Tibial artery (tissue), 4 donors: ENCODE measurements at places on chromosomes 5 and 9.

DNA sequence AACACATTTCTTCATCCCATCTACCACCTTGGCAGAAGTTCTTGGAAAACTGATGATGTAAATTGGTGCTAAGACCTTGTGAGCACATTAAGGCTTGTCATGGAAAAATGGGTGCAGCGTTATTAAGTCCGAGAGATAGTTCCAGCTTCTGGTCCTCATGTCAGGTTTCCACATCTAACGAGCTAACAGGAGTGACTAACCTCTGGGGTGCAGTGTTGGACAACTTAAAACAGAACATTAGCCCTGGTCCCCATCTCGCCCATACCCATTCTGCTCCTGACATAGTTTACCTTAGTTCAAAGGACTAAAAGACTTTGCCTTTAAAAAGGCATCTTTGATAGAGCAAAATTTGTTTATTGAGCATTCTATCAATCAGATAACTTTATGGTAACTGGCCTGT, 128.0 kb downstream of the SLC1A3 start:
- no peak for DNase-seq

DNA sequence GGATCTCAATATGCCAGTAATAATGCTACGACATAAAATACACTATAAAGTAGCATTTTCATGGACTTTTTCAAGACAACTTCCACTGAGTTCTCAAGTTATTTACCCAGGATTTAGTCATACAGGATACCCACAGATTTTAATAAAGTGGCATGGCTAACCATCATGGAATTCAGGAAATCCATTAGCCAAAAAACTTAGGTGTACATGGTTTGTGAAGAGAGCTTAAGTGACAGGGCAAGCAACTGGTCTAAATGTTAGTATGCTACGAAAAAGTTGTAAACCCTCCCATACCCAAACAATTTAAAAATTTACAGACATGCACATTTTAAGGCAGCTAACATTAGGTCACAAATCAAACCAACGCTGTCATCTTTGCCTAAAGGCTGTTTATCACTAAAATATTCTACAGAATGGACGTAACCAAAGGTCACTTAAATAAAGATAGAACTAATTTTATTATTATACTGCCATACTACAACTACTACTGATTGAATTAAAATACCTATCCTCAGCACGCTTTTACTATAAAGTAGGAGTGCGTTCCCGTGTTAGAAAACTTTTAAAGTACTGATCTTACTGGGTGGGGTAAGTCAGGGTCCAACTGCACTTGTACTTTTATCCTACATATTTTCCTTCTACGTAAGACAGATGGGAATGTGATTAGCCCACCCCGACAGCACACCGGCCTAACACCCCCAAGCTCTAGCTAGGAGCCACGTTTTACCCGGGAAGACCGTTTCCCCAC, 1.1 kb downstream of the UBTD2 start:
- DNase-seq, result no peak

- DNase-seq, result no peak
Observed at GRCh38 chr5:113112435-113112834, 135.8 kb downstream of the DCP2 start.

- DNase-seq, result no peak
Observed at GRCh38 chr9:567128-567746, 274.3 kb upstream of the DMRT1 start.

DNA sequence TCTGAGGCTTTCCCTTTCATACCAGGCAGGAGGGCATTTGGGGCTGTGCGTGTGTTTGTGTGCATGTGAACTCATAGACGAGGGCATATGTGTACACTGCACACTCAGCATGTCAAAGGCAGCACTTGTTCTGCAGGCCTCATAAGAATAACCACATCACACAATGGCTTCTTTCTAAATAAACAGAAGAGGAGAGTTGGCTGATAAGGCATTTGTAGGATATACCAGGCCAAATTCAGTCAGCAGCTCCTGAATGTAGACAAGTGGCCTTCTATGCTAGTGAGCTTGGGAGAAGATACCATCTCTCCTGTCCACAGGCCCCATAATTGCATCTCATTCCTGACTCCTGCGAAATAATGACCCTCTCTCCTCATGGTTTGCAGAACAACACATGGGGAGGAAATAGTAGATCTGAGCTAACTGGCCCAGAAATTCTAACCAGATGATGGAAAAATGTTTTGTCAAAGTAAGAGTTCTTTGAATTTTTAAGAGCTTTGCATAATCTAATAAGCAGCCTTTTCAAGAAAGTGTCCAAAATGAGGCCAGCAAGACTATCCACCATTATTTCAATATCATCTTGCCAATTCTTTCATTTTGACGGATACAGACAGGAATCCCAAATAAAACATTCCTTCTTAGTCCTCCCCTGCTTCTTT, 60.5 kb upstream of the GAS1 start:
- DNase-seq, result no peak

DNA sequence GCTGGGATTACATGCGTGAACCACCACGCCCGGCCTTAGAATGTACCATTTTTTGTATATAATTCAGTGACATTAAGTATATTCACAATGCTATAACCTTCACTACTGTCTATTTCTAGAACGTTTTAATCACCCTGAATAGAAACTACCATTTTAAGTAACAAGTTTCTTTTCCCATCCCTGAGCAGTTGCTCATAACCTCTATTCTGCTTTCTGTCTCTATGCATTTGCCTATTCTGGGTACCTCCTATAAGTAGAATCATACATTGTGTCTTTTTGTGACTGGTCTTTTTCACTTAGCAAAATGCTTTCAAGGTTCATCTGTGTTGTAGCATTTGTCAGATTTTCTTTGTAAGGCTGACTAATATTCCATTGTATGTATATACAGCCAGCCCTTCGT, 39.9 kb downstream of the DDX46 start:
- no peak for DNase-seq

DNA sequence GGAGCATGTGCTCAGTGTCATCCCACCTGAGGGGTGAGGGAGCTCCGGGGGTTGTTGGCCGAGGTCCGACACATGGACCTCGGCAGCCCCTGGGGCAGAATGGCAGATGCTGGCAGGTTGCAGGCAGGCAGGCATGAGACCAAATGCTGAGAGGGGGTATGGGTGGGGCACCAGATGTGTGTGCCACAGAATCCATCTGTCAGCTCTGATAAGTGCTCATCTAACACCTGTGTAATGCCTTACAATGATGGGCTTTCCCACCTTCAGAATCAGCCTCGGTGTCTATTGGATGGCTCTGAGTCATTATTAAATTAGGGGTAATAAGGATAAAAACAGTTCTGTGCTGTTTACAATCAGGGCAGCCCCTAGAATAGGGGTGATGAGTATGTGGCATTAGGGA, 73.1 kb upstream of the SAP30L start:
- DNase-seq, result no peak

- no peak for DNase-seq
Observed at GRCh38 chr5:90408571-90409317, 812 bp downstream of the CETN3 start.

DNA sequence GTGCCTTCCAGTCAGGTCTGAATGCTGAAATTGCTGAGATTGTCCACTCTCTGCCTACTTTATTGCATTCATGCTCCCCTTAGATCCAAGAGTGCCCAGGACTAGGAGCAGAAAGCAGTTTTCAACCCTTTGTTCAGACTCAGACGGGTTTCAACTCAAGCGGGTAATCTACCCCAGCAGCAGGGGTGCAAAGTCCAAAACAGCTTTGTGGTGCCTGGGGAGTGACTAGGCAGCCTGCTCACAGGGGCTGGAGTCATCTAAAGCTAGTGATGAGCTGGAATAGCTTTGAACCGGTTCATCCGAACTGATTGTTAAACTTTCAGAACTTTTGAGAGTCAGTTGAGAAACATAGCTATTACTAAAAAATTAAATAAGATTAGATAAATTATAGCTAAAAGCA, 71.0 kb upstream of the IQGAP2 start:
- no peak for DNase-seq

GRCh38 chr5:107431536-107431935, 239.2 kb downstream of the EFNA5 start:
- DNase-seq, result no peak

DNA sequence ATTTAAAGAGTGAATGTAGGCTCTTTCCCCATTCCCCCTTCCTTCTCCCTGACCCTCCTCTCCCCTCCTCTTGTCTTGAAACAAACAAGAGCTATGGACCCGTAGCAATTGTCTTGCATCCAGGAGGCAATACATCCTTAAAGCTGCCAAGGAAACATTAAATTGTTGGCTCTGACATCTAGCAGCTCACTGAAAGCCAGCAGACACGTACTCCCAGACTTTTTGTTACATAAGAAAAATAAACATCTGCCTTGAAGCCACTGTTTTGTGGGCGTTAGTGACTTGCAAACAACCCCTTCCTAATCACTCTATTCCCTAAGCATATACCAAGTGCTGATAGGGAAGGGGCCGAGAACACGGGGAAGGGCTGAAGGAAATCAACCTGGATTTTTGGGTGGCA, 8.6 kb downstream of the SLC45A2 start:
- DNase-seq, result no peak
